ENCODE measurements at places on chromosomes 2 and 18. TPM values are rescaled to one million over a fixed set of nuclear protein-coding genes. Genes with fewer than 3 reads are reported as not detected.

The ATP6V1C2 gene
- total RNA-seq: not detected

The CCDC141 gene
- total RNA-seq: 0.13 TPM

The AQP12B gene
- not detected for total RNA-seq

The SPDYA gene
- total RNA-seq: 2.7 TPM

The ADD2 gene
- total RNA-seq: 7.3 TPM

The NEU4 gene
- not detected for total RNA-seq

The EVA1A gene
- 53.2 TPM for total RNA-seq

The NMS gene
- not detected for total RNA-seq

The SCN7A gene
- total RNA-seq: not detected

The STARD6 gene
- total RNA-seq: not detected

The ASAP2 gene
- 121 TPM for total RNA-seq
